Stimulated activated CD4-positive, alpha-beta T cell treated with anti-CD3 and anti-CD28 coated beads, Interleukin-12 subunit alpha, Interleukin-12 subunit beta, amount 100 ng/mL, for 4 hours (primary cell): ENCODE measurements at places on chromosomes 7 and 10.

- DNase-seq = no peak
Observed at GRCh38 chr7:91137153-91137787, 127.0 kb upstream of the FZD1 start.

DNA sequence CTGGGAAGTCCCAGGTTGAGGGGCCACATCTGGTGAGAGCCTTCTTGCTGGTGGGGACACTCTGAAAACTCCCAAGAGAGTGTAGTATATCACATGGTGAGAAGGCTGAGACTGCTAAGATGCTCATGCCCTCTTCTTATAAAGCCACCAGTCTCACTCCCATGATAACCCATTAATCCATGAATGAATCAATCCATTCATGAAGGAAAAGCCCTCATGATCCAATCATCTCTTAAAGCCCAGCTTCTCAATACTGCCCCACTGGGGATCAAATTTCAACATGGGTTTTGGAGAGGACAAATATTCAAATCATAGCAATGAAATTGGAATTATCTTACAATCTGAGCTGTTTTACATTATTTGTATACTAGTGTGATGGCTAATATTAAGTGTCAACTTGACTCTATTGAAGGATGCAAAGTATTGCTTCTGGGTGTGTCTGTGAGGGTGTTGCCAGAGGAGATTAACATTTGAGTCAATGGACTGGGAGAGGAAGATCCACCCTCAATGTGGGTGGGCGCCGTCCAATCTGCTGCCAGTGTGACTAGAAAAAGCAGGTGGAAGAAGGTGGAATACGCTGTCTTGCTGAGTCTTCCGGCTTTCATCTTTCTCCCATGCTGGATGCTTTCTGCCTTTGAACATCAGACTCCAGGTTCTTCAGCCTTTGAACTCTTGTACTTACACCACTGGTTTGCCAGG lies 14.3 kb upstream of the UBE2D1 start:
- DNase-seq = no peak

GRCh38 chr10:30995081-30995770 lies 36.4 kb downstream of the ZNF438 start:
- DNase-seq = no peak

DNA sequence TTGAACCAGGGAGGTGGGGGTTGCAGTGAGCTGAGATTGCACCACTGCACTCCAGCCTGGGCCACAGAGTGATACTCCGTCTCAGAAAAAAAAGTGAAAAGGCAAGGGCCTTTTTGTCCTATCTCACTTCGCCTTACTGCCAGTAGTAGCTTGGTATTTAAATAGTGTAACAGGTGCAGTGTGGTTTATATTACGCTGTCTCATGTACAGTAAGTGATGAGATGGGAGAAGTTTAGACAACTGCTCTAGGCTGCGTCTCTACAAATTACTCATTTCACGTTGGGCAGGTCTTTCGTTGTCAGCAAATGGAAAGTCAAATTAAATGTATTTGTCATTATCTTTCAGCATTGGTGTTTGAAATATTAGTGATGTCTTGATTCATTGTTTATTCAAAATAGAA lies 15.5 kb upstream of the PFKFB3 start:
- no peak for DNase-seq

DNA sequence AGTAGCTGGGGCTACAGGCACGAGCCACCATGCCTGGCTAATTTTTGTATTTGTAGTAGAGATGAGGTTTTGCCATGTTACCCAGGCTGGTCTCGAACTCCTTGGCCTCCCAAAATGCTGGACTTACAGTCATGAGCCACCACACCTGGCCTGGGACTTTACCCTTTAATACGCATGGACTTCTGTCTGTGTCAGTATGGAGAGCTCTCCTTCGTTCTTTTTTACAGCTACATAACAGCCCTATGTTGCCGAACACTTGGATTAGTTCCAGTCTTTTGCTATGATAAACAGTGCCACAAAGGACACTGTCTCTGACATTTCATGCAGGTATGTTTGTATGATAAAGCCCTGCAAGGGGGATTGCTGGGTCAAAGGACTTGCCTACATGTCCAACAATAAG lies 10.9 kb upstream of the OAT start:
- DNase-seq = no peak

DNA sequence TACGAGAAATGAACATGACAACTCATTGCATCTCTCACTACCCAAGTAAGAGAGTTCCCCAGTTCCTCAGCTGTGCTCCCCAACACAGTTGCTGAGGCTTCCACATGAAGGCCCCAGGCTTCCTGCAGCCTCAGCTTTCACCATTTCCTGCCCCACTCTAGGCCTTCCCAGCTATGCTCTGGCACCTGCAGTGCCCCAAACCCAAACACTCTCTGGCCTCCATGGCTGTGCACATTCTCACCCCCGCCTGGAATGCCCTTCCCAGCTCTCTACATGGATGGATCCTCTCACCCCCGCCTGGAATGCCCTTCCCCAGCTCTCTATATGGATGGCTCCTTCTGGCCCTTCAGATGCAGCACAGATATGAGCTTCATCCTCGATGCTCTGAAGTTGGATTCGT lies 61.3 kb downstream of the KIAA1549 start:
- no peak for DNase-seq

GRCh38 chr10:48554656-48555055 lies 50.2 kb downstream of the ARHGAP22 start:
- no peak for DNase-seq

GRCh38 chr10:56181607-56182006 lies 179.5 kb downstream of the ZWINT start:
- DNase-seq = no peak

DNA sequence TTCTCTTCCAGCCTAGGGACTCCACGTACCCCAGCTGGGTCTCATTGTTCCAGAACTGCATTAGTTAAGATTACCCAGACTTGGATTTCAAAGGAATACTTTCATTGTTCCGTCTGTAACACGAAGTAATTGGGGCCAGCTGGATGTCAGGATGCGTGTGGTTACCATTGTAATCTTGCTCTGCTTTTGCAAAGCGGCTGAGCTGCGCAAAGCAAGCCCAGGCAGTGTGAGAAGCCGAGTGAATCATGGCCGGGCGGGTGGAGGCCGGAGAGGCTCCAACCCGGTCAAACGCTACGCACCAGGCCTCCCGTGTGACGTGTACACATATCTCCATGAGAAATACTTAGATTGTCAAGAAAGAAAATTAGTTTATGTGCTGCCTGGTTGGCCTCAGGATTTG lies 21.0 kb downstream of the LRRC17 start:
- no peak for DNase-seq

DNA sequence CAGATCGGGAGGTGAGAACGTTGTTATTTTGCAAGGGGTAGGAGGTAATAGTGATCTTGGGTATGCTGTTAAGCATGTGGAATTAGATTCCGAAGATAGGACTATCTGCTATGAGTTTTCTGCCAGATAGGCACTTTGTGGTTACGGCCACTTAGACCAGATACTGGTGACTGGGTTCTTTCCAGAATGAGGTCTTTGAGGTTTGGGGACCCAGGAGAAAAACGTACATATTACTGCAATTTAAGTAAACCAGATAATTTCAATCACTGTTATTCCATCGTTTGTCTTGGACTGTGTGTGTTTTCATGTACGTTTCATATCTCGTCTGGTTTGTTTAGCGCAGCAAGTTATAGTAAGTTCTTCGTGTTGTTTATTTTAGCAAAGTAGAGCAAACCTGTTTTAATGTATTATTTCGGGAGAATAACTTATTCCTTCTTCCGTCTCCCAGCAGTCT lies 312 bp downstream of the ARL4A start:
- no peak for DNase-seq

- DNase-seq = no peak
Observed at GRCh38 chr7:158318511-158318913, 269.1 kb downstream of the PTPRN2 start.

- no peak for DNase-seq
Observed at GRCh38 chr10:79923669-79924068, 25.2 kb downstream of the SFTPD start.

GRCh38 chr10:107687701-107688100 lies 523.2 kb upstream of the SORCS1 start:
- DNase-seq = no peak

- DNase-seq = no peak
Observed at GRCh38 chr7:3206771-3207191, 94.3 kb upstream of the SDK1 start.

DNA sequence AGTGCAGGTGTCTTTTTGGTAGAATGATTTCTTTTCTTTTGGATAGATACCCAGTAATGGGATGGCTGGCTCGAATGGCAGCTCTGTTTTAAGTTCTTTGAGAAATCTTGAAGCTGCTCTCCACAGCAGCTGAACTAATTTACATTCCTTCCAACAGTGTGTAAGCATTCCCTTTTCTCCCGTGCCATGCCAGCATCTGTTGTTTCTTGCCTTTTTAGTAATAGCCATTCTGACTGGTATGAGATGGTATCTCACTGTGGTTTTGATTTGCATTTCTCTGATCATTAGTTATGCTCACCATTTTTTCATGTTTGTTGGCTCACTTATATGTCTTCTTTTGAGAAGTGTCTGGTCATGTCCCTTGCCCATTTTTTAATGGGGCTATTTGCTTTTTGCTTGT lies 486.3 kb downstream of the GALNT17 start:
- DNase-seq = no peak

DNA sequence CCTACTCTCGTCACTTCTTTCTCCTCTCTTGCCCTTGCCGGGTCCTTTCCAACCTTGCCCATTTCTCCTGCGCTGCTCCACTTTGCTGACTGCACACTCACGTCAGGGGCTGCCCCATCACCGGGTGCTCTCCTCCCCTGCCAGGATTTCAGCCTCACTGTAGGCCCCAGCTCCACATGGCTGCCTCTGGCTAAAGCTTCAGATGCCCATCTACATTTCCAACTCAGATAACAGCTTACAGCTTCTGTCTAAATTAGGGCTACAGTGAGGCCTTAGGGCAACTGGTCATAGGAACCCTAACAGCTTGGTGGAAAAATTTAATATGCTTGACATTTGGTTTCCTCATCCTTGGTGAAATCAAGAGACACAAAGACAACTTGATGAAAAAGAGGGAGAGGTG lies 25.9 kb downstream of the C10orf120 start:
- no peak for DNase-seq

GRCh38 chr10:27252267-27253000 lies 11.8 kb upstream of the ACBD5 start:
- peak; percentile 84 for DNase-seq

GRCh38 chr7:25758559-25758958 lies 393.4 kb upstream of the NFE2L3 start:
- no peak for DNase-seq

GRCh38 chr10:110843796-110844616 lies 27.7 kb upstream of the PDCD4 start:
- DNase-seq = no peak

- no peak for DNase-seq
Observed at GRCh38 chr10:110508806-110509544, 11.3 kb downstream of the DUSP5 start.

- no peak for DNase-seq
Observed at GRCh38 chr10:8531116-8531515, 476.6 kb downstream of the GATA3 start.

DNA sequence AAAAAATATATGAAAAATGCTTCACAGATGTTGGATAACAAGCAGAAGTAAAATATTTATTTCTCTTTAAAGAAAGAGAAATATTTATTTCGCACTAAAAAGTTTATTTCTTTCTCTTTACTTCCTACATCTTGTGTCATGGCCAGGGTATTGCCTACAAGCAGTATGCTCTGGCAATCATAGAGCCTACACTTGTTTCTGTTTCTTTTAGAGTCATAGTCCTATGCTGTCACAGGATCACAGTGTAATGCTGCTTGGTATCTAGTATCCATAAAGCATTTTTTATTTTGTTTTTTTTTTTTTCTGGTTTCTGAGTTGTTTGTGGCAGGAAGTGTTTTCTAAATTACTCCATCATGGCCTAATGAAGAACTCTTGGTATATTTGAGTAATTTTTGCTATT lies 116.0 kb downstream of the ATRNL1 start:
- no peak for DNase-seq

- DNase-seq = no peak
Observed at GRCh38 chr10:77920495-77920894, 6.1 kb downstream of the DLG5 start.

GRCh38 chr7:48438206-48438605 lies 266.9 kb downstream of the ABCA13 start:
- DNase-seq = no peak

DNA sequence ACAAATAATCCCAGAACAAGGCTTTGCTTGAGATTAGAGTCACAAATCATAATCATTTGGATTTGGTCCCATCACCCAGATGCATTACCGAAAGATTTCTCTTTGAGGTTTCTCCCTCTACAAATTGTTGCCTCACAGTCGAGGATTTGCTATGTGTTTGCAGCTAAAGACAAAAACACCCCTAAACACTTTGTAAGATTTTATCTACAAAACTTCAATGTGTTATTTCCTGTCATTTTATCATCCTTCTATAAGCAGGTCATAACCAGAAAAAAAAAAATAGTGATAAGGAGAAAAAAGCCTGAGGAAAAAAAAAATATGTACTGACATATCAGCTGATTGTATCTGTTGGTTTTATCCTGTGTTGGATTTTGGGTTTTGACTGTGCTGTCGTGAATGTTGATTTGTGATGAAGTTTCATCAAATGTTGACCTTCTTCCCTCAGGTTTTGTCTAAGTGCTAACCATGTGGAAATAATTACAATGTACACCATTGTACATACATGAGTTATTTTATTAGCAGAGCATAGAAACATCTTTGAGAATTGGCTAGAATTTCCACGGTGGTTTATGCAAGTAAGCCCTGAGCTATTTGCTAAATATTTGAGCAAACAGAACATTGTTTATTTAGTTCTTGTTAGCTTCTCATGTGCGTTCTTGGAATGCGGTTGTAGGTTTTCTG lies 274.4 kb downstream of the NEBL start:
- no peak for DNase-seq

DNA sequence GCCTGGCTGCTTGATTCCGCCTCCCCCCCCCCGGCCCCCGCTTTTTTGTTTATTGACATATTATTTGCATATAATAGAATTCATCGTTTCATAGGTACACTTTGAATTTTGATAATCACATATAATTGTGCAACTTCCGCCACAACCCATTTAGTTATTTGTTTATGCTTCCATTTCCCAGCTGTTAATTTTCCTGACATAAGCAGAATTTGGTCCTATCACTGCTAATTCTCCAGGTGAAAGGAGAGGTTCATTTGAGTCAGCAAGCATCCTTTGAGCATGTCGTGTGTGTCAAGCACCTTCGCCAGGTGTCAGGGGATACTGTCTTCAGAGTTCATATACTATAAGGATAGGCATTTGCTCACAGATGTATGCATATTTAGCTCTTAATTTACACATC lies 102.2 kb downstream of the CELF2 start:
- DNase-seq = no peak

- no peak for DNase-seq
Observed at GRCh38 chr7:118311121-118311836, 86.8 kb downstream of the ANKRD7 start.
